Sigmoid colon (tissue), 7 donors: ENCODE measurements at places on chromosomes 2 and 18. TPM values are rescaled to one million over a fixed set of nuclear protein-coding genes. Genes with fewer than 3 reads are reported as not detected.

The ZDBF2 gene
- 14.0 TPM for total RNA-seq

GRCh38 chr18:6362559-6363129 is 52.1 kb downstream of the L3MBTL4 start:
- H3K4me1 ChIP-seq = no peaks in the 10 kb centered on the region
- no peak for DNase-seq
- H3K4me3 ChIP-seq = no peak overlapping the region

GRCh38 chr2:156585457-156585856 is 149.3 kb downstream of the GPD2 start:
- H3K4me3 ChIP-seq = no peak overlapping the region
- peaks cover 3% of the 10 kb centered on the region for H3K4me1 ChIP-seq
- no peaks in the 10 kb centered on the region for H3K36me3 ChIP-seq
- no peaks in the 10 kb centered on the region for H3K27me3 ChIP-seq

DNA sequence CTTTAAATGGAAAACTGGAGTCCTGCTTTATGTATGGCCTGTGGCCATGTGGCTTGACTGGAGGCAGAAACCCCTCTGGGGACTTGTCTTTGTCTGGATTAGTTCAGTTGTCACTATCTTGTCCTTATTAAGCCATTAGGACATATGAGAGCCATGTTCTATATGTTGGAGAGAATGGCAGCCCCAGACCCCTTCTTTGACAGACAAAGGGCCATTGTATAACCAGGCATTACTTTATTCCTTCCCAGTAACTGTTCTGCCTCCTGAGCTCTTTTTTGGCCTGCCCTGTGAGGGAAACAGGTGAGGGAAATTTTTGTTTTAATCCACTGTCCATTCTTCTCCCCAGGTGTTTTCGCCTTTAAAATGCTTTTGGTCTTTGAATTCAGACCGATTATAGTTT is 43.3 kb downstream of the FSHR start:
- no peak for DNase-seq
- no peaks in the 10 kb centered on the region for H3K4me1 ChIP-seq

The NR4A2 gene
- total RNA-seq = 5.0 TPM

The CYP1B1 gene
- 12.7 TPM for total RNA-seq

DNA sequence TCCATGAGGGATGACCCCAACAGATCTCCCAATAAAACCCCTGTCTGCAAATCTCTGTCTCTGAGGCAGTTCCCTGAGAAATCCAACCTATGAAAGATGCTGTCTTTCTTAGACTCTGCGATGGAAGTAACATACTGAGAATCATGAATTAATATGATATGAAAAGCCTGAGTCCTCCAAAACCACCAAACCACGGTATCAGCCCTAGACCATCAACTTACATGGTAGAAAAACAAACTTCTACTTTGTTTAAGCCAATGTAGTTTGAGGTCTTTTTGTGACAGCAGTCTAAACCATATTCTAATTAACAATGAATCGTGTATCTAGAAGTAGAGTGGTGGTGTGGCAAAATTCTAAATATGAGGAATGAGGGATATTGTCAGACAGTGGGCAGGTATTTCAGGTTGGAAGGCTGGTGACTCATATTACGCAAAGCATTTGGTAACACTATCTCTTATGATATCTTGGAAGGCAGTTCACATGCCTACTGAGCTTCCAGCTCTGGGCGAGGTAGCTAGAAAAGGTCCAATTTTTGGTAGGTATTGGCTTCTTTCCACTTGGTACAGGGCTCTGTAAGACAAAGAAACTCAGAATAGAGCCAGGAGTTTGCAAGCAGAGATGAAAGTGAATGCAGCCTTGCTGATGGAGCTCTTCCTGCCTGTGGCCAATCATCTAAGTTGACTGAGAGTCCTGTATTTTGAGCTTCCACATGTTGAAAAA is 215.8 kb downstream of the ZFP36L2 start:
- H3K27ac ChIP-seq = no peak overlapping the region
- no peak for DNase-seq
- no peaks in the 10 kb centered on the region for H3K4me1 ChIP-seq
- H3K36me3 ChIP-seq = no peaks in the 10 kb centered on the region
- H3K27me3 ChIP-seq = no peaks in the 10 kb centered on the region

- H3K4me1 ChIP-seq = no peaks in the 10 kb centered on the region
- H3K4me3 ChIP-seq = no peak overlapping the region
- H3K27ac ChIP-seq = no peak overlapping the region
- no peaks in the 10 kb centered on the region for H3K36me3 ChIP-seq
These were observed 28.7 kb upstream of the MFSD6 start for GRCh38 chr2:190379249-190379964.

The TGIF1 gene
- total RNA-seq = 49.9 TPM

DNA sequence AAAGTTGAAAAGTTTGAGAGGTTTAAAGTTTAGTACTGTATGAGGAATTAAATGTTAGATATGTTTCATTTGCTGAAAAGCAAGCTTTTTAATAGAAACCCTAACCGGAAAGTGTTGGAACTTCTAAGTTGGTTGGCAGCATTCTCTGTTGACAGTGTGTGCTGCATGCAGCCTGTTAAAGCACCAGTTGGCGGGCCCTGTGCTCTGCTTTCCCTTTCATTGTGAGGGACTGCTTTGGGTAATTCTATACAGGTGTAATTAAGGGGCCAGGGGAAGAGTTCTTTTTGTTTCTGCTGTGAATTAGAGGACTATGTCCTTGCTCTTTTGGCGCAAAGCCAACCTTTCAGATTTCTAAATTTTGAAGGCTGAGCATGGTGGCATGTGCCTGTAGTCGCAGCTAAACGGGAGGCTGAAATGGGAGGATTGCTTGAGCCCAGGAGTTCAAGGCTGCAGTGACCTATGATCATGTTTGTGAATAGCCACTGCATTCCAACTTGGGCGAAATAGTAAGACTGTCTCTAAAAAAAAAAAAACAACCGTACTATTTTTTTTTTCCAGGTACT is 20.1 kb downstream of the PLEKHB2 start:
- DNase-seq = no peak
- no peaks in the 10 kb centered on the region for H3K4me1 ChIP-seq
- no peak overlapping the region for H3K4me3 ChIP-seq
- H3K36me3 ChIP-seq = peaks cover 55% of the 10 kb centered on the region
- H3K27me3 ChIP-seq = no peaks in the 10 kb centered on the region
